ENCODE measurements at places on chromosomes 7 and 10.

GRCh38 chr10:99996671-99997648, 12.8 kb downstream of the DNMBP start:
- no peak for DNase-seq

DNA sequence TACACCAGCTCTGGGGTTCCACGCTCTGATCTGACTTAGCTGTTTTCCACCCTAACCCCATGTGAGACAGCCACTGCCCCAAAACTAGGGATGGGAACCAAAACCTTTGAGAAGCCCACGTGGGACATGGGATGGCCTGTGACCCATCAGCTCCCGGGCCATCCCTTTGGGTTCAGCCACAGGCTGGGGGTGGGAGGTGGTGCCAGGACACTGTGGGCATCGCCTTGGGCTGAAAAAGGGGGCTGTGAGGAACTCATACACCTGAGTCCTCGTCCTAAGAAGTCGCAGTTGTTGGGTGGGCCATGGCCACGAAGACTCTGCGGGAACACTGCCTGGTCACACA, 379.1 kb downstream of the DNAJB6 start:
- no peak for DNase-seq

DNA sequence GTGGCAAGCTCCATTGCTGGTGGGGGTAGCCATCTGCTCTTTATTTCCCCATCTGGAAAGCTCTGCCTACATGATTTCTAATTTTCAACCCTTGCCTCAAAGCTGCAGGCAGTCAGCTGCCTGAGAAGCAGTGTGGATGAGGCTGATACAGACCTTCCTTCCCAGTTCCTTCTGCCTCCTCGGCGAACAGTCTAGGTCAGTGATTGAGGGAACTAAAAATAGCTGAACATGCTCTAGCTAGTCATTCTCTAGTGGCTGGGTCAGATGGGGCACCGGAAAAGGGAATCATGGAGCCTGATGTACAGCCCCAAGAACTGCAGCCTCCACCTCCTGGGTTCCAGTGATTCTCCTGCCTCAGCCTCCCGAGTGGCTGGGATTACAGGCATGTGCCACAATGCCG, 48.7 kb downstream of the NAMPT start:
- DNase-seq, result no peak

- DNase-seq, result no peak
These were observed 467.1 kb downstream of the DNAJB6 start for GRCh38 chr7:157803906-157804305.

DNA sequence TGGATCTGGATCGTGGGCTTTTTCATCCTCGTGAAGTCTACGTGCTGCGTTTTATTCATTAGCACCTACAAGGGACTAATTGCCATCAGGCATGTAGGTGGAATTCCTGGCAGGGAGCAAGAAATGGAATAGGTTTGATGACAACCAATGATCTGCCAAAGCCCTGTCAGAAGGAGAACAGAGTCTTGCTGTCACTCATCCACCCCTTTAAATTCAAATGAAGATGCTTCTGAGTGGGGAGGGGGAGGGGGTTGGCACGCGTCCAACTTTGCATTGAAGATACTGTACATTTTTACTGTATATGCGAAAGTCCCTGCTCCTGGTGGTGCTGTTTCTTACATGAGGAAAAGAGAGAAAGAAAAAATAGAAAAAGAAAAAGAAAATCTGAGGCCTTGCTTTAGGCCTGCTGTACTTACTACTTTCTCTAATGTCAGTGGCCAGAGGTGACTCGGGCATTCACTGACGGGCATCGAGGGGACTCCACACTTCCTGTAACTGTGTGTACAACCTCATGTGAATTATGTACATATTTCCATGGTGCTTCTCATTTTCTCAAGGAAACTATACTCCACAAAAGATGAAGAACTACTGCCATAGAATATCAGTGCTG, 569.1 kb downstream of the INHBA start:
- DNase-seq, result no peak

- DNase-seq, result no peak
These were observed 54.7 kb upstream of the BICC1 start for GRCh38 chr10:58457761-58458616.

DNA sequence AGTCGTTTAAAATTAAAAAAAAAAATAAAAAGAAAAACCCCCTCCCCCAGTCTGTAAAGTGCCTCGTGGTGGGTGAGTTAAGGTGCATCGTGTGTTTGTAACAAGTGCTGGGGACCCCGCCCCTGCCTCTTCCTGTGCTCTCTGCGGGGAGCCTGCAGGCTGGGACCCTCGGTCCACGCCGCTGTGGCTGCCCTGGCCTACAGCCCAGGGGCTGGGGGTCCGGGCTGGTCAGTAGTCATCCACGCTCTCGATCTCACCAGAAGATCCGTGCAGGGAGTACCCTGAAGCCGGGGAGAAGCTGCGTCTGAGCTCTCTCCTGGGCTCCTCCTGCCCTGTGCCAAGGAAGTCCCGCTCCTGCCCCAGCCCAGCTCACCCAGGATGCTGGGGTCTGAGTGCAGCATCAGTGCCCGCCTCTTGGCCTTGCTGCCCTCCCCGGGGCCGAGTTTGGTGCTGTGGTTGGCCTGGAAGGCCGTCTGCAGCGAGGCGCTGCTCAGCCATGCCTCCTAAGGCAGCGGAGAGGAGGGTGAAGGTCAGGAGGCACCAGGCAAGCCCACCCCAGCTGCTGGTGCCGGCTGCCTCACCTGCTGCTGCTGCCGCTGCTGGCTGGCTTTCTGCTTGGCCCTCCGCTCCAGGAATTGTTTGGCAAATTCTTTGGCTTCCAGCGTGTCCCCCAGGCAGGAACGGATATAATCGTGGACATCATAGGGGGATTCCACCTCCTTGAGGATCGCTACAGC, 8.1 kb downstream of the GNB2 start:
- DNase-seq, result no peak

- DNase-seq, result no peak
These were observed 9.0 kb downstream of the PRF1 start for GRCh38 chr10:70593513-70593890.

GRCh38 chr10:74103560-74104258, 46.9 kb downstream of the AP3M1 start:
- DNase-seq, result no peak

DNA sequence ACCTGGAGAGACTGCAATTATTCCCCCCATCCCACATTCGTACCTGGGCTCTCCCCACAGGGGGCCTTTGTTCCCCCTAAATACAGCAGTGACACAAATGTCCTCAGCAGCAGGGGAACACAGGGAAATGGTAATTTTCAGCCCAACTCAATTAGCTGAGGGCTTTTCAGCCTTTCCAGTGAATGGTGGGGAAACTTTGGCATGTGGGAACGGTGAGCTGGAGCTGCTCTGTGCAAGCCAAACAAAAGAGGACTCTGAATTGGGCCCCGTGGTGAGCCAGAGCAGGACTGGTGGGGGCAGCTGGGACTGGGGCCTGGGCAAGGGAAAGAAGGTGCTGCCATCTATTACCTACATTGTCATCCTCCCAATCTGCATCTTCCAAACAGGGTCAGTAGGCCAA, 51.0 kb downstream of the FBXW4 start:
- DNase-seq, result no peak

DNA sequence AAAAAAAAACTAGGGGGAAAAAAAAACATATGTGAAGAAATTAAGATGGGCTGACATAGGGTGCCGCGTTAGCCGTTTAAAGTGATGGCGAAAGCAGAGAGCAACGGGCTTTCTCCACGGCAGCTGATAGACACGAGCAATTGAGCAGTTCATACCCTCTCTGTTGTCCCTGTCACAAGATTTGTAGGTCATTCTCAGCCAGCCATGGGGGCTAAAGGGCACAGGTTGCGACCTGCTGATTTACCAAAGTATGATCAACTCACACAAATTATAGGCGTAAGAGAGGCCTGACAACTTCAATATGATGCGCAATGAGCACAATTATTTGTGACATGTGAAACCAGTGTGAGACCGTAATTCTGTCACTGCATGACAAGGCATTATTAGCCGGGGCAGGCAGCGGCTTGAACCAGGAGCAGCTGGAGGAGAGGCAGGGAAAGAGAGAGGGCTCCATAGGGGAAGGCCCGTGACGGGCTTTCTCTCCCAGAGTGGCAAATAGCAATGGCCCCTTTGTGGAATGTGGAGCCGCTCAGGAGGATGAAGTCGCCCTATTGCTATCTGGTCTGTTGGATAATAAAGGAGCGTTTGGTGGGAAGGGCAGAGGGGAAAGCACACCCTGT, 195.1 kb upstream of the HABP2 start:
- DNase-seq, result no peak

DNA sequence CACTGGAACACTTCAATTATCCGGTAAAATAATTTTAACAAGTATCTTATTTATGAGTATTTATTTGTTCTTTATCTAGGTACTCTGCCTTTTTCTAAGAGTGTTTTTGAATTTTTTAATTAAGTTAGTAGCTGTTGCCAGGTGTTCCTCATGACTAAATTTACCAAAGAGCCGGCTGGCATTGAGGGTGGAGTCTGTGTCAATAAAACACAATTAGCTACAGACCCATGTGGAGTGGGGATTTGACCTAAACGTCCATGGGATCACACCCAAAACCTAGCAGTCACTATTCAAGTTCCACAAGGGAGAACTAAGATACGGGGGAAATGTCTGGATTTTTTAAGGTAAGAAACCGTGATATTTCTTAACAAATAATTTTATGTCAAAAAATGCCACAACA, 9.8 kb downstream of the SLC16A12 start:
- no peak for DNase-seq

- DNase-seq, result no peak
These were observed 47.2 kb upstream of the RABGEF1 start for GRCh38 chr7:66693331-66693730.
